WERI-Rb-1 (cell line): ENCODE measurements at places on chromosomes 4 and X.

- no peak for DNase-seq
Measured at GRCh38 chr4:74283614-74284013, 24.7 kb upstream of the EPGN start.

DNA sequence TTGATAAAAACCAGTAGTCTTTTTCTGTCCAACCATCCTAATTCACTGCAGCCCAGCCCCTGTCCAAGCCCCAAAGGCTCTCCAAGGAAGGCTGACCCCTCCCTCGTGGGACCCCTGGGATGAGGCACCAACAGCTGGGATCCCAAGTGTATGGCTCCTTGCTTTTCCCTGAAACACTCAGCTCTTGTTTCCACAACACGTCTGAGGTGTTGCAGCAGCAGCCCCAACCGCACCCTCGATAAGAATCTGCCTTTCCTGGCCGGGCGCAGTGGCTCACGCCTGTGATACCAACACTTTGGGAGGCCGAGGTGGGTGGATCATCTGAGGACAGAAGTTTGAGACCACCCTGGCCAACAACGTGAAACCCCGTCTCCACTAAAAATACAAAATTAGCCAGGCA, 17.0 kb upstream of the ATP6AP2 start:
- no peak for DNase-seq

- no peak for DNase-seq
Measured at GRCh38 chr4:185202984-185203485, 765 bp downstream of the CFAP97 start.

- DNase-seq, result no peak
Measured at GRCh38 chrX:30620980-30621618, 32.1 kb upstream of the GK start.

DNA sequence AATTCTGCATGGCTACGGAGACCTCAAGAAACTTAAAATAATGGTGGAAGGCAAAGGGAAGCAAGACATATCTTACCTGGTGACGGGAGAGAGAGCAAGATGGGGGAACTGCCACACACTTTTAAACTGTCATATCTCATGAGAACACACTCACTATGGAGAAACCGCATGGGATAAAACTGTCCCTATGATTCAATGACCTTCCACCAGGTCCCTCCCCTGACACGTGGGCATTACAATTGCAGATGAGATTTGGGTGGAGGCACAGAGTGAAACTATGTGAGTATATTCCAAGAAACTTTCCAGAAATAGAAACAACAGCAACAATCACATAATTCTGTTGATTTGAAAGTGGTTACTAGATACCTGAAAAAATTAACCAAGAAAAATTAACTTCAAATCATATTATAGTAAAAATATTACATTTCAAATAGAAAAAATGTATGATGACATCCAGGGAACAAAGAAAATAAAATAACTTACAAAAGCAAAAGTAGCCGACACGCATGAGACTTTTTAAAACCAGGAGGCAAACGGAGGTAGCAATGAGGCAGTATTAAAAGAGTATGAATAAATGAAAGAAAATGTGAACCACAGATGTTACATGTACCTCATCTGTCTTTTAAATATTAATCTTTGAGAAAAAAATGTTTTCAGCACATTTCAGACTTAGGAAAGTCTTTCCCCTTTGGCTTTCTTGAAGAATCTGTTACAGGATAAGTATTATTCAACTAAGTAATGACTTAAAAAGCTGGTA, 879.5 kb downstream of the TECRL start:
- DNase-seq, result no peak

DNA sequence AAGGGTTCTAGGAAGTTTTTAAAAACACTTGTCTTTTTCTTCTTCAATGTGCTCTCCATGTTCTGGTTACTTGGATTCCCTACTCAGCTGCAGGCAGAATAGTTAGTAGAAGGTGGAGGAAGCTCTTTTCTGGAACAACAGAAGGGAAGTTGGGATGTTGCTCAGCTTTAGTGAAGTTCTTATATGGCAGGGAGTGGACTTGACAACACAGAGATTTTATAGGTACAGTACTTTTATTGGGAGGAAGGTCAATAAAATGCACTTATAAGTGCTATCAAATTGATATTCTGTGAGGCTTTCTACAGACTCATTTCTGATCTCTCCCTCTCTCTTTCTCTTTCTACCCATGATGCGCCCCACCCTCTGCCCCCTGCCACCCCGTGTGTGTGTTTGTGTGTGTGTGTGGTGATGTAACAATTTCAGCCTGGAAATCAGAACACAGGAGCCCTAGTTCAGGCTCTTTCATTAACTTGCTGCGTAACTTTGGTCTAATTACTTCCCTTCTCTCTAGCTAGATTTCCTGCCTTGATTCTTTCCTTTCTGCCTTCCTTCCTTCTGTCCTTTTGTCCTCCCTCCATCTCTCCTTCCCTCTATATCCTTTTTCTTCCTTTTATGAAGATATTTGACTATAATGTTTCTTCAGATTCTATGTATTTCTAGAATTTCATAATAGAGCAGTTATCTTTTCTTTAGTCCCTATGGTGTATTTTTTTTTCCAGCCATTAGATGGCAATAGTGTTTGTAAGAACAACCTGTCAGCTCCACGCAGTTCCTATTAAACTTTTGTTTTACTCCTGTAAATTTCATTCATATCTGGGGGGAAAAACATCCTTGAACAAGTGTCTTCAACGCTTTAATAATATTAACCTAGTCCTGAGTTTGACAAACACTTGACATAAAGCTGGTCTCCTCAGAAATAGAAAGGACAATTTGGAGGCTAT, 37.1 kb downstream of the HEPH start:
- no peak for DNase-seq

GRCh38 chr4:160233141-160233540, 1130.3 kb downstream of the RAPGEF2 start:
- no peak for DNase-seq

DNA sequence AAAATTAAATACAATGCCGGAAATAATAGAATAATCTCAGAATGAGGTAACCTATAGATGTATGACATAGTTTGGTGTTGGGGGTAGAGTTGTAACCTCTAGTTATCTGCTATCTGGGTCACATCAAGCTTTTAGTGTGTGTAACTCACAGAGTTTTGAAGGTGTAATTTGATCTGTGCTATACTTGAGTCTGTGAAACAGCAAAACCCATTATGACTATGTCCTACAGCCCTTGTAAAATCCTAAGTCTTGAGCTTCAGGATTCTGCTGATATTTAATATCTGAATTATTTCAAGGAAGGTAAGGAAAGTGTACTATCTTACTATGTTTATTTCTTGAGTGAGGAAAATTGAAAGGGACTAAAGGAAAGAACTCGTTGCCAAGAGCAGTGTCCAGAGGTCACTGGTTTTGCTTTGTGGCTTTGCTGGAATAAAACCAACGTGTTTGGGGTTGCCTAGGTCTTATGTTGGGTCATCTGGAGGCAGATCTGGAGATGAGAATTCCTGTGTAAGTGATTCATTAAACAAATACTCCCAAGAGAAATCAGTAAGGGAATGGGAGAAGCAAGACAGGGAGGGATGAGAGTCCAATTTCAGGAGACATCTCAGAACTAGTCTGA, 107.8 kb upstream of the CBLL2 start:
- no peak for DNase-seq

- no peak for DNase-seq
Measured at GRCh38 chr4:55781812-55782211, 37.8 kb upstream of the EXOC1L start.
